ENCODE measurements at places on chromosomes 4 and X.

GRCh38 chr4:76902233-76902890 is 4.4 kb upstream of the SOWAHB start:
- DNase-seq = no peak

- no peak for DNase-seq
Measured at GRCh38 chrX:100874325-100874724, at the start of gene NOX1. TSS of gene NOX1 (minus strand) at chrX:100874359. CDS start at chrX:100874139, 220 bp downstream.

GRCh38 chr4:22850630-22851029 is 157.9 kb downstream of the GBA3 start:
- DNase-seq = no peak

DNA sequence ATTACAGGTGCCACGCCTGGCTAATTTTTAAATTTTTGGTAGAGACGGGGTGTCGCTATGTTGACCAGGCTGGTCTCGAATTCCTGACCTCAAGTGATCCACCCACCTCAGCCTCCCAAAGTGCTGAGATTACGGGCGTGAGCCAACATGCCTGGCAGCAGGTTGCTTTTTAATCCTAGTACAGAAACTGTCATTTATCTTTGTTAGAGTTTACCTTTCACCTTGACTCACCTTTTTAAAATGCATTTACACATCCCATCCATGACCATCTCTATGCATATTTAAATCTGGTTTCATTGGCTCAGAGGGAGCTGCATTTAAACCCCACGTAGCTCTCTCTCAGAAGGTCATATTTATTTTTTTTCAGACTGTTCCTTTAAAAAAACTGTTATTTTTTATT is 31.9 kb downstream of the SLC16A2 start:
- DNase-seq = no peak

GRCh38 chr4:721261-722168 is 15.9 kb downstream of the PCGF3 start:
- DNase-seq = peak; percentile 23

DNA sequence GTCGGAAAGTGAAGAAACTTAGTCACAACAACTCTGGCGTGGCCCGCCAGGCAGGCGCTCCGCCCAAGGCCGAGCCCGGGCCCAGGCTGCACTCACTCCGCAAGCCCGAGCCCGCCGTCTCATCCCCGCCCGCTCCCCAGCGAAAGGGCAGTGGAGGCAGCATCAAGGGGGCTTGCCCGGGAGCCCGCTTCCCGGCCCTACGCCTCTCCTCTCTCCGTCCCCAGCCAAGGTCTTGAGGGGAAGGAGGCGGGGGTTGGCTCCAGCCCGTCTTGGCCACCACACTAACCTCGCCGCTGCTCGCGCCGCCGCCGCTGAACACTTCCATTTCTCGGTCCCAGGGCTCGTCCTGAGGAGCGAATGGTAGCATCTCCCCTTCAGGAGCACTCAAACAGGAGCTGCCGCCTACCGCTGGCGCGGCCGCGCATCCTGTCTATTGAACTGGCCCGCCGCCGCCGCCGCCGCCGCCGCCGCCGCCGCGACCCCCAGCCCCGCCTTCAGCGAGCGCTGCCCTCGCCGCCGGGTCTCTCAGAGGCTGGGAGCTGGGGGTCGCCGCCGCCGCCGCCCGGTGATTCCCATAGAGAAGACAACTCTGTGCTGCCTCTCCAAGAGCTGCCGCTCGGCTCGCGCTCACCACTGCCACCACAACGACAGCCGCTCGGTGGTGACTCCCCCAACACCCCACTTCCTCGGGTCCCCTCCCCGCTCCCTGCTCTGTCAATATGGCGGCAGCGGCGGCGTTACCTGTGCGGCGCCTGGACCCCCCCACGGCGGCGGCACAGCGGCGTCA is at the start of gene RPS6KA6:
Gene RPS6KA6, minus strand, starts transcription at position 667 of the 787 bp plus-strand sequence. Its CDS starts 300 bp downstream, at position 367.
- peak; percentile 25 for DNase-seq

DNA sequence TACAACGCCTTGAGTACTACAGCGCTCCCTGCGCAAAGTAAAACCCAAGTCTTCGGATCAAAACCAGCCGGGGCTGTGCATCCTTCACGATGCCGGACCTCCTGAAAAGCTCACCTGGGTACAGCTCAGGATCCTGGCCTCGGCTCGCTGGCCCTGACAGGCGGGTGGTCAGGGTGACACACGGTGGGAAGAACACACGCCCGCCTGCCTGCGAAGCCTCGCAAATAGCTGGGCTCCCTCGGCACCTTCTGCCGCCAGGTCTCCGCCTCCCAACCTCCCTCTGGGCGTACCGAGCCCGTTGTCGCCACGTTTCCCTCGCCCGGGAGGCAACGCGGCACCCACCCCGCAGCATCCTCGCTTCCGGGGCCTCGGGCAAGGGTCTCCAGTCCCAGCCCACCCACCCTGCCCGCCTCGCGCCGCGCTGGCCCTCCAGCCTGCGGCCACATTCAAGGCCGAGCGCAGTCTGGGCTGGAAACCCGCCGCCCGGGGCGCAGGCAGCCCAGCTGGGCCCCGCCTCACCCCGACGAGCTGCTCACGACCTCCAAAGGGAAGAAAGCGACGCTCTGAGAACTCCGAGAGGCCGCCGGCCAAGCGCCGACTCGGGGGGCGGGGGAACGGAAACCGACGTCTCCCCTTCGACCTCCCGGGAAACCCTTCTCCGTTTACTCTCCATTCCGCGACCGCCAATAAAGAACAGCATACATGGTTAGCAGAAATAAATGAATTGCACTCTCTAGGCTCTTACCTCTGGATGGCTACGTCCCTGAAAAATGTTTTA is 511 bp downstream of the PPM1K start:
- DNase-seq = peak; percentile 68

GRCh38 chr4:133379681-133380438 is 230.8 kb downstream of the PCDH10 start:
- no peak for DNase-seq

DNA sequence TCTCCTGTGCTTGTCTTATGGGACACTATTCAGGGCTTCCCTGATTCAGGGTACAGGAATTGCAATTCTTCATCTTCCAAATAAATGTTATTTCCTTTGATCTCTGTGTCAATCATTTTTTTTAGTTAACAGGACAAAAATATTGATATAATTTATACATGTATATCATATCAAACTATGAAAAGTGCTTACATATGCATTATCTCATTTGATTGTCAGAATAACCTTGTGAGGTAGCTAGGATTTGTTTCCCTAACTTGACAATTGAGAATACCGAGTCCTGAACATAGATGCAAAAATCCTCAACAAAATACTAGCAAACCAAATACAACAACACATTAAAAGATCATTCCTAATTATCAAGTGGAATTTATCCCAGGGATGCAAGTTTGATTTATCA is 11.5 kb upstream of the SERPINA7 start:
- no peak for DNase-seq

DNA sequence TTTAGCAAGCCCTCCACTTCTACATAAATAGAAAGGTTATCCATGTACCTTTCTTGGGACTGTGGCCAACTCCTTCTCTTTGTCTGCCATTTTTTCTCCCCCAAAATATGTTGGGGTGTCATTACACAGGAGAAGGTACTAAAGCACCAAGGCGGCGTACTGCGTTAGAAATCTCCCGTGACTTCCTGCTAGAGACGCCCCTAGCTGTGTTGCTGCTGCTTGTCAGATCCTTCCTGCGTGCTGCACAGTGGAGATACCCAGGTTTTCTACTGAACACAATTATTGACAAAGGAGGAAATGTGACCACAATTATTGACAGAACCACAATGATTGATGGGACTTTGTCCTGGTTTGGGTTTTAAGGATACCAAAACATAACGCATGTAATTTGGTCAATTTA is 97.7 kb downstream of the EFHC2 start:
- DNase-seq = no peak

DNA sequence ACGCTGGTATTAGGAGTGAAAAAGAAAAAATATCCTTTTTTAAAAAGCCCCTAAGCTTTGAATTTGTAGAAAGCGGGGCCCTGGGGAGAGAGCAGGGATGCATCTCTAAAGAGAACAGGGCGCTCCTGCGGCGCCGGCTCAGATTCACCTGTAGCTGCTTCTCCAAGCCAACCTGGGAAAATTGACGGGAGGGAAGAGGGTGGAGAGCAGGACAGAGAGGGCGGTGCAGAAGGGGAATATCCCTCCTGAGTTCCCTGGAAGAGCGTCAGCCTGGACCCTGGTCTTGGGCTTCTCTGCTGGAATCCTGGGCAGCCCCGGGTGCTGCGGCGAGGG is 776 bp upstream of the SOWAHD start:
- DNase-seq = no peak

GRCh38 chr4:118751629-118752323 is 66.6 kb downstream of the METTL14 start:
- DNase-seq = no peak

DNA sequence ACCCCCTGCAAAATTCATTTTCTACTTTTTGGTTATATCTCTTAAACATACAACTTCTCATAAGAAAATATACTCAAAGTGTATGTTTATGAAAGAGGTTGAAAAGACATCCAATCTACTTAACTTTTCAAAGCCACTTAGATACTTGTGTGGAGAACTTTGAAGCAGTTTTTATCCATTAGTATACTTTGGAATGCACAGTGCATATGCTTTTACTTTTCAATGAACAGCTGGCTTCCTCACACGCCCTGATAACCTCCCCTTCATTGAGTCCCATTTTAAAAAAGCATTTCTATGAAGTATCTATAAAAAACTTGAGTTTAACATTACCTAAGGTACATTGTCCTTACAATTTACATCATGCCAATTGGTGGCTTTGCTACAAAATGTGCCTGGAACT is 73.8 kb downstream of the VEGFC start:
- no peak for DNase-seq

DNA sequence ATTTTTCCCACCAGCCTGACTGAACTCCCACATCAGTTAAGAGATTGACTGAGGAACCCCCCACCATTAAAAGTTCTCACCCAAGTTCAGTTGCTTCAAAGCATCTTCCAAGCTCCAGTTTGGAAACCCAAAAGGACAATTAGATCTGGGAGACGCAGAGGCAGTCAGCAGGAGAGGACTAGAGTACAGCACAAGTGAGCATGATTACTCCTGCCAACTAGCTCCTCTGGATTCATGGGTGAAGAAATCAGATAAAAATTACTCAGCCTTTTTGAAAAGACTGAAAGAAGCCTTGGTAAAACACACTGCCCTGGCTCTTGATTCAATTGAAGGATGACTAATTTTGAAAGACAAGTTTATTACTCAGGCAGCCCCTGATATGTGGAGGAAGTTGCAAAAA is 297.5 kb downstream of the ADAM29 start:
- DNase-seq = no peak

DNA sequence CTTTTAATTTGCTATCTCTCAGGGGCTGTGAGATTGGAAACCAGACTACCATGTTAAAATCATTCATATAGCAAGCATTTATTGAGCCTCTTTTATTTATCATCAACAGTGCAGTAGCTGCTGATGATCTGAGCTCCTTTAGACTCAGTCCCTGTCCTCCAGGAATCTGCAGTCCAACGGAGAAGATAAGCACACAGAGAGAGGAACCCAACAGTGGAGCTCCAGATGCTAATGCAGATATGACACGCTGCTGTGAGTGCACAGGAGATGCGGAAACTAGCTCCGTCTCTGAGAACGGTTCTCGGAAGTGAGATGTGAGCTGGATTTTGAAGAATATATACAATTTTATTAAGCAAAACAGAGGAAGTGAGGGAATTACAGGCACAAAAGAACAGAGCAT is 35.4 kb downstream of the DCHS2 start:
- DNase-seq = no peak

GRCh38 chr4:40848251-40848650 is 98.5 kb downstream of the NSUN7 start:
- no peak for DNase-seq

- DNase-seq = no peak
Measured at GRCh38 chr4:117084866-117085701, at the start of gene TRAM1L1. TSS of gene TRAM1L1 (minus strand) at chr4:117085576. CDS start at chr4:117085393, 183 bp downstream.

- DNase-seq = no peak
Measured at GRCh38 chr4:110953898-110954297, 331.0 kb upstream of the PITX2 start.

Data from dermis blood vessel endothelial cell (primary cell).